ENCODE measurements at places on chromosomes 1 and 21.

GRCh38 chr1:47592296-47593012 lies 154.6 kb downstream of the FOXD2 start:
- no peak for DNase-seq

DNA sequence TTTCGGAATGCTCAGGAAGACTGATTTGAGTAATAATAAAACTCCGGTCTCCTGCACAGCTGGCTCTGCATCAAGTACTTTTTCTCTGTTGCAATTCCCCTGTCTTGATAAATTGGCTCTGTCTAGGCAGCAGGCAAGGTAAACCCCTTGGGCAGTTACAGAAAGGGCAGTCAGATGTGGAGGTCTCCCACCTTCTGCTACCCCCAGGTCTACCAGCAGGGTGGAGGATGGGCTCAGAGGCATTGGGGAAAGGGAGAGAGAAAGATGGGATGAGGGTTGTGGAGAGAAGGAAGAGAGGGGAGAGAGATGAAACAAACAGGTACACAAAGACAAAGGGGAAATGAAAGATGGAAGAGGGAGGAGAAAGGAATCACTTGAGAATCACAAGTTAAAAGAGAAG lies 156.8 kb downstream of the MIS18A start:
- no peak for DNase-seq

GRCh38 chr21:37644636-37645035 lies 271.6 kb downstream of the KCNJ6 start:
- no peak for DNase-seq

DNA sequence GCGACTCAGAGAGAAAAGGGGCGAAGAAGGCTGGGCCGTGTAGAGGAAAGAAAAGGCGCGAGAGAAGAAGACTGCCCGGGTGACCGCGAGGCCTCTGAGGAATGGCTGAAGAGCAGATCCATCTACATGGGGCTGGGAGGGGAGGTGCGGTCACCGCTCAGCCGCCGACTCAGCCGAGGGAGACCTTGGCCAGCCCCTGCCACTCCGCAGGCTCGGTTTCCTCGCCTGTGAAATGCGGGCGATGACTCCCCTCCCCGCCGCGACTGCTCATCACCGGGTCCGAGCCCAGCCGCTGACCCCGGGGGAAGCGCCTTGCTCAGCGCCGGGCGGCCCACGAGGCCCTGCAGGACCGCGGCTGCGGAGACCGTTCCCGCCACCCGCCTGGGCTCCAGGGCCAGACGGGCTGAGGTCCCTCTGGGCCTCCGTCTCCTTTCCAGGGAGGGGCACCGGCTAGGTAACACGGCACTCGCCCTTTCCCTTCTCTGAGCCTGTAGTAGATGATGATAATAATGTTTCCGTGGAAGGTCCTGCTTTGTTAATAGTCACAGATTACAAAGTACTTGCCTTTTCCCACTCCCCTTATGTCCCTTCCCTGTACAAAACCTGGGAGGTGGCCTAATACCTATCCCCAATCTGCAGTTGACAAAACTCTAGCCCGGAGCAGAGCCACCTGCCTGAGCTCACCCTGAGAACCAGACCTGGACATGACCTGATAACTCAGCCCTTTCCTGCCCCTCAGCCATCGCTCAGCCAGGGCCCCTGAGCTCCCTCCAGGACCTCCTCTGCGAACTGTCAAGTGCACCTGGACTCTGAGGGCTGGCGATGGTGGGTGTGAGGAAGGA lies 1.6 kb upstream of the BSND start:
- no peak for DNase-seq

GRCh38 chr21:28725396-28725795 lies 267.3 kb downstream of the LTN1 start:
- DNase-seq, result no peak

DNA sequence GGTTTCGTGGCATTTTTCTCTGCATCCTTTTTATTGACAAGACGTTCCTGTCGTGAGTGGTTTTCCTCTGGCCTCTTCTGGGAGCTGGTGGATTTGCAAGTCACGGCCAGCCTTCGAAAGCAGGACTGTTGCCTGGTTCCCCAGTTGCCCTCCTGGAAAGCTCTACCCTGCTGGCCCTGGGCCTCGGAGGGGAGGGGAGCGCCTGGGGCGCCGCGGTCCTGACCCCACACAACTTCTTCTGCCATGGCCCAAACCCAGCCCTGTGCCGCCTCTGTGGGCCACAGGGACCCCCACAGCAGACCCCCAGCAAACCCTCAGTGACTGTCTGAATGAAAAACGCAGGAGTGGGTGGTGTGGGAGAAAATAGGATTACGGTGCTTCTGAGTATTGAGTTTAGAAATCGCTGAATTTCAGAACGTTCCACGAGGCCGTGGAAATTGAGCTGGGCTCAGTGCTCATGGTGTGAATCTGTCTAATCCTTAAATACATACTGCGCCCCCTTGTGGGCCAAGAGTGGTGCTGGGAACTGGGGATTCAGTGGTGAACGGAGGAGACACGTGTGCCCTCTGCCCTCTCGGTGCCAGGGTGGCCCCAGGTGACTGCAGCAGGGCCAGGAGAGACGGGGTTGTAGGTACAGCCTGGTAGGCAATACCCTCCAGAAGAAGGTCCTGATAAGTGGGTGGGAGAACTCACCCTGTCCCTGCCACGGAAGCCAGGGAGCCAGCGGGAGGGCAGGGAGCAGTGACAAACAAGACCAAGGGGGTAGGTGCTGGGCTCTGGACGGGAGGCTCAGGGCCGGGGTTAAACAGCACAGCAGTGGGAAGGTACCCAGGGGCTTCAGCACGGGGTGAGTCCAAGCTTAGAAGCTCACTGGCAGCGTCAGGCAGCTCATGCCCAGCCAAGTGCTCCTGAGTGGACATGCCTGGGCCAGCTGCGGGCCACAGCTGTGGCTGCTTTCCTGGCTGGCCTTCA lies 101.2 kb upstream of the COL6A1 start:
- DNase-seq, result peak; percentile 80

- no peak for DNase-seq
Observed at GRCh38 chr1:147162093-147162492, 10.2 kb downstream of the PRKAB2 start.

GRCh38 chr1:69985901-69986439 lies 219.4 kb downstream of the LRRC40 start:
- DNase-seq, result no peak

DNA sequence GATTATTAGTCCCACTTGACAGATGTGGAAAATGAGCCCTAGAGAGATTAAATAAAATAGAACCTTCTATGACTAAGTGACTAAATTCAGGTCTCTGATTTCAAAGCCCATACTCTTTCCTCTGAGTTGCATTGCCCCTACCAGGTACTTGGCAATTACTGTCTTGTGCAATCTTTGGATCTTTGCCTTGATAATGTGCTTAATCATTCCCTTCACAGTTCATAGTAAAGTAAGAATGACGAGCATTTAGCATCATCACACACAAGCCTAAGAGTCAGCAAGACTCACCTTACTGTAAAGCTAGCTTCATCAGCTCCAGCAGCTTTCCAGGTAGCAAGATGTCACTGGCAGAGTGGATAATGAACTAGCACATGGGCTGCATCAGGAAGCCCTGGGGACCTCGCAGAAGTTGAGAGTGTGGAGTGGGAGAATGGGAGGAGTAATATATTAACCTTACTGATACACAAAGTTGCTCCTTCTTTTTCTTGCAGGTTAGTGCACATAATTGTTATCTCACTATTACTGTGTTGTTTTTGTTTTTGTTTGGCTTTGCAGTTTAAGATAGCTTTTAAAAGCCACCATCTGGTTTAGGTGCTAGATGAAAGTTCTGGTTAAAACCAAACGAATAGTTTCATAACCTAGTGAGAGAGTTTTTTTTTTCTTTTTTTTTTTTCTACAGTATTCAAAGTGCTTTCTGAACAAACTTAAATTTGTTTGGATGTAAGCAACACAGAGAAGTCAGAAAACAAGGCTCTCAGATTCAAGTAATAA lies 71.8 kb downstream of the PBX1 start:
- DNase-seq, result no peak

DNA sequence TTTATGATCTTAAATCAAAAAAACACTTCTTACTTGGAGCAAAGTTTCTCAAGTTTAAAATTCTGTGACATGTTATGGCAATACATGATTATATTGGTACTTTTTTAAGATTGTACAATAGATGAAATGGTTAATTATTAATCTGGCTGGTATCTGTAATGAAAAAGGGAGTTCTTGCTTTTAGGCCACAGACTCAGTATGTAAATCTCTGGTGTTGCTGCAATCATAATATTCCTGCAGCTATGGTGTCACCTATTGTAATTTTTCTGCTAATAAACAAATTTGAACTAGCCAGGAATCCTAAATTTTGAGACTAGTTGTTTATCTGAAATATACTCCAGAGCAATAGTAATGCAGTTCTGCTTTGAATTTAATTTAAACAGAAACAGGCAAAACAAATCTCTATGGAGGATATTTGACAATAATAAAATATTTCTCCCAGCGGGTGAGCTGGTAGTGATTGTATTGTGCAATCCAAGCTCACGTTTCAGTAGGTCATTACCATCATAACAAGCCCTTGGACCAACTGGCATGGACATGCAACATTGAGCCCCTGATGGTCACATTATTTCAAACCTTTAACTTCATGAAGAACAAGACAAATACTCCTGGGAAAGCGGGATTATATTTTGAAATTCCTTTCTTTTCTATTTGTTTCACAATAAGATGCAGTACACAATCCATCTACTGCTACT lies 77.2 kb upstream of the USH2A start:
- DNase-seq, result no peak

DNA sequence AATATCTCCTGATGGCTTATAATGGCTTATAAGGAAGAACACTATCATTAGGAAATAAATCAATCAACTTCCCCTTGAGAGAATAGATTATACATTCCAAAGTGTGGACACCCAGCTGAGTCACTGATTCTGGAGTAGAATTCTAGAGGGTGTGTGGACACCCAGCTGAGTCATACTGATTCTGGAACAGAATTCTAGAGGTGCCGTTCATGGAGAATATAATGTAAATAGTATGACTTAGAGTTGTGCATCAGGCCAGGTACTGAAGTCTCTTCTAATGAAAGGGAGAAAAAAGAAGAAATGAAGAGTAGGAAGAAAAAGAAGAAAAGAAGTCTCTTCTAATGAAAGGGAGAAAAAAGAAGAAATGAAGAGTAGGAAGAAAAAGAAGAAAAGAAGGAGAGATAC lies 2.4 kb upstream of the USP33 start:
- DNase-seq, result peak; percentile 87

Measured in inflammatory macrophage treated with lipopolysaccharide for 1 hour (primary cell).